ENCODE measurements at places on chromosomes 1 and 21.
A peak's percentile ranks its signal among the peaks of the same experiment; 100 is the strongest.

DNA sequence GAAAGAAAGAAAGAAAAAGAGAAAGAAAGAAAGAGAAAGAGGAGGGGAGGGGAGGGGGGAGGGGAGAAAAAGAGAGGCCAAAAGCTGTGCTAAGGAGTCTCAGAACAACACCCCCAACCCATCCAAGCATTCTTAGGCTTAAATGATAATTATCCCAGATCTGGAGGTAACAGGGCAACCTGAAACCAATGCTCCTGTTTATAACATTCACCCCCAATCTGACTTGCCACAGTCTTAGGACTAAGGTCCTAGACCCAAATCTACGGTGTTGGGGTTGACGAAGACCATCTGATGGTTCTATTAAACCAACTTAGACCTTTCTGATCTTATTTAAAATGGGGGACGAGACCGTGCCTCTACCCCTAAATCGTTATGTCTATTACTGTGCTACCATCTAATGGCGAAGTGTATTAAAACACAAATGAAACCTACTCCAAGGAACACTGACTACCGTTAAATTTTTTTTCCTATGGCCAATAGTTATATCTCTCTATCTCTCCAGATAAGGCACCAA lies 119.3 kb upstream of the CDC42BPA start:
- no peak for DNase-seq

GRCh38 chr1:10866321-10867093 lies 70.1 kb upstream of the CASZ1 start:
- no peak for DNase-seq

- DNase-seq = no peak
Observed at GRCh38 chr1:154529308-154529707, 27.1 kb upstream of the SHE start.

GRCh38 chr1:70897273-70897672 lies 150.3 kb downstream of the PTGER3 start:
- no peak for DNase-seq

DNA sequence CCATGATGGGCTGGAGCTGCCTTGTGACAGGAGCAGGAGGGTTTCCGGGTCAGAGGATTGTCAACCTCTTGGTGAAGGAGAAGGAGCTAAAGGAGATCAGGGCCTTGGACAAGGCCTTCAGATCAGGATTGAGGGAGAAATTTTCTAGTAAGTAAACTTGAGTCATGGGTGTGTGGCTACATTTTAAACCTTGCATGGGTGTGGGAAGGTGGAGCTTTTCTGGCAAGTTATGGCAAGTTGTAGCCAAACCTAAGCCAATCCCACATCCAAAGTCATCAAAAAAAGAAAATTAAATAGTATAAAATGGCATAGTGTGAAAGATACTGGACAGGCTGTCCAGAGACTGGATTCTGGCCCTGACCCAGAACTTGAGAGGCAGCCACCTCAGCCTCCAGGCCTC lies 39.8 kb upstream of the HSD3B1 start:
- no peak for DNase-seq

GRCh38 chr1:203276408-203276807 lies 28.9 kb upstream of the BTG2 start:
- no peak for DNase-seq

GRCh38 chr1:55593298-55593697 lies 378.1 kb upstream of the USP24 start:
- DNase-seq = no peak

DNA sequence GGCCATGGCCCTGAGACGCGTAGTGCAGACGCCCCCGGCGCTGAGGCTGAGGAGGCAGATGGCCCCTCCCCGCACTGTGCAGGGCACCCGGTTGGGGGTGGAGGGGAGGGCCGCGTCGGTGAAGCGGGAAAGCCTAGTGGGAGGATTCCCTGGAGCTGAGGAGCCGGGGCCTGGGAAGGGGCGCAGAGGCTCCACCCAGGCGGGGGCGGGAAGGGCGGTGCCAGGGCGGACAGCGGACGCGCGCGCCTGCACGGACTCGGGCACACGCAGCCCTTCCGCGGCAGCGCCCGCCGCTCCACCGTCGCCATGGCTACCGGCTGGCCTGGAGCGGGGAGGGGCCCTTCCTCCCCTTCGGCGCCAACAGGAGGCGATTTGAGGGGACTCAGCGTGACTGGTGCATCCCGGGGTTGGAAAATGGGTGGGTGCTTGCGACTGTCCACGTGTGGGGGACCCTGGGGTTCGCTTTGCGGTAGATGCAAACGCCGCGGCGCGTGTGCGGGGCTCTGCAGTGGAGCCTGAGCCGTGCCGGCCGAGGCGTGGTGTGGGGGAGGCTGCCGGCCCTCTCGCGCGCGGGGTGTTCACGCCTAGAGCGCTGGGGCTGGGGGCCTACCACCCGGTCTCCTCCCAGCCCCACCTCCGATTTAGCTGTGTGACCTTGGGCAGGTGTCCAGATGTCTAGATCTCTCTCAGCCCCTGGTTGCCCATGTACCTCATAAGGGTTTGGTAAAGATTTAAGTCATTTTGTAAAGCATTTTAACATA lies 35.1 kb downstream of the PTPRF start:
- peak; percentile 86 for DNase-seq

DNA sequence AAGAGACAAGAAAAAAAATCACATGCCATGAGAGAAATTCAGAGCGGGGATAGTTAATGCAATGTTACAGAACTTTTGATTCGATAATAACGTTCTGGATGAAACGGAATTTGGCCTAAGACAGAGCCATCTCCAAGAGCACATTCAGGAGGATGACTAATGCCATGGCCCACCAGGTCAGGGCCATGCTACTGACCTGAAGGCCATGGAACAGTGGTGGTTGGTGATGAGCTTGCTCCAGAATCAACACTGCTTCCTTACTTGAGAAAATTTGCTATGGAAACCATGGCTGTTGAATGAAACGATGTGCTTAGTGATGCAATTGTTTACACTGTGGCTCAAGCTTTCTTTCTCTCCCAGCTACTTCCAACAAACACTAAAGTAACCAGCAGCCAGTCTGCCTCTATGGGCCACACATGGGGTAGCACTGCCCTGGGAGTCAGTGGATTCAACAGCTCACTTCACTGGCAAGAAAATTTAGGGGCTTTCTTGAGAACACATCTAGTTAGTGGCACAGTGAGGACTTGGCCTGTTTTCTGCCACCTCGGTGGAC lies 299.1 kb downstream of the PCP4 start:
- DNase-seq = no peak

GRCh38 chr1:220222939-220223338 lies 49.3 kb downstream of the RAB3GAP2 start:
- DNase-seq = no peak

GRCh38 chr1:172588296-172589291 lies 55.6 kb downstream of the SUCO start:
- DNase-seq = no peak

GRCh38 chr1:181104790-181105133 lies 16.3 kb downstream of the IER5 start:
- DNase-seq = no peak

GRCh38 chr1:180907313-180908055 lies 5.2 kb upstream of the KIAA1614 start:
- no peak for DNase-seq

- DNase-seq = no peak
Observed at GRCh38 chr1:201059401-201059800, 35.9 kb upstream of the KIF21B start.

DNA sequence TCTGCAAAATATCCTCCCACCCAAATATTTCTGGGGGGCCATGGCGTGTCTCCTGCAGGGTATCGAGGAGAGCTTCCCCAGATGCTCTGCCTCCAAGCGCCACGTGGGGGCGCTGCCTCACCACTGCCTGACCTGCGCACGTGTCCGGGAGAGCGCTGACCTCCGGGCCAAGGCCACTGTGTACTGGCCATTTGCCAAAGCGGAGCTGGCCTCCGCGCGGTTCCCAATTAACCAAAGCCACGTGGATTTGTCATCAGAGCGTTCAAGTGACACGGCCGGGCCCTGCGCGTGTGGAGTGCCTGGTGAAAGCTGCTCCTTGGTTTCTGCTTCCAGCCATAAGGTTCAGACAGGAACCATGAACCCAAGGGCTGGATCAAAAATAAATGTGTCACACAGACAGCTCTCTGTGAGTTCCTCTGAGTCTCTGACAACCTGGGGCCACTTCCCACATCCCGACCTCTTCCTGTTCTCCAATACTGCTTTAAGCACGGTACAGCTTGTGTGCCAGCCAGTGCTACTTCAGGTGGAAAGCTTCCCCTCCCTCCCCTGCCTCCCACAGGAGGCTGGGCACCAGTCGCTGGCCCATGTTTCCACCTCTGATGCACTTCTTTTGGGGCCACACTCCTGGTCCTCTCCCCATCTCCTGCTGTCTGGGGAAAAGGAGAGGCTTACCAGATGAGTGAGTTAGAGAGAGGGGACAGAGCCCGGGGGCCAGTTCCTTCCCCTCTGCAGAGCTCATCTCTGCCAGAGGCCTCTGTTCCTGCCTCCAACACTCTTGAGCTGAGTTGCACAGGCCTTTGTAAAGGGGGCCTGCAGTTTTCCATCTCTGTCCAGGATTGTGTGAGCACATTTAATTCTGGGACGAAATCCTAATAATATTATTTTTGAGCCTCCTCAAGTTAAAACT lies 26.1 kb downstream of the ZP4 start:
- peak; percentile 81 for DNase-seq

DNA sequence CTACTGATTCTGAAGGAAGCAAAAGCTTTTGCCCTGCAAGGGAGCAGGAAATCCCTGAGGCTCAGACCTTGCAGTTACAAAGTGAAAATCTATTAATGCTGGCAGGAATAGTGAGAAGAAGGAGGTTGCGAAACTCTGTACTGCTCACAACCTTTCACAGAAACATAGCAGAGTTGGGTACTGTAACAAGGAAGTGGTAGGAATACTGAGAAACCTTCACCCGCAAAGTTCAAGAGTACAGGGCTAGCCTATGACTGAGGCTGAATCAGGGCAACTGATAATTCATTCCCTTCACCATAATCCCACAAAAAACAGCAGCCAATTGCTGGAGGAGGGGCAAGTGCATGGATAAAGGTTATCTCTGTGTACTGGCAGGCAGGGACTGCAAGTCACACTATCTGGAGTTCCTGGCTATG lies 23.9 kb upstream of the KCTD3 start:
- DNase-seq = no peak

- no peak for DNase-seq
Observed at GRCh38 chr21:21713651-21714180, 715.5 kb downstream of the NCAM2 start.

GRCh38 chr1:203180611-203181330 lies 5.1 kb upstream of the MYBPH start:
- no peak for DNase-seq

- no peak for DNase-seq
Observed at GRCh38 chr21:32463367-32463766, 50.9 kb downstream of the EVA1C start.

DNA sequence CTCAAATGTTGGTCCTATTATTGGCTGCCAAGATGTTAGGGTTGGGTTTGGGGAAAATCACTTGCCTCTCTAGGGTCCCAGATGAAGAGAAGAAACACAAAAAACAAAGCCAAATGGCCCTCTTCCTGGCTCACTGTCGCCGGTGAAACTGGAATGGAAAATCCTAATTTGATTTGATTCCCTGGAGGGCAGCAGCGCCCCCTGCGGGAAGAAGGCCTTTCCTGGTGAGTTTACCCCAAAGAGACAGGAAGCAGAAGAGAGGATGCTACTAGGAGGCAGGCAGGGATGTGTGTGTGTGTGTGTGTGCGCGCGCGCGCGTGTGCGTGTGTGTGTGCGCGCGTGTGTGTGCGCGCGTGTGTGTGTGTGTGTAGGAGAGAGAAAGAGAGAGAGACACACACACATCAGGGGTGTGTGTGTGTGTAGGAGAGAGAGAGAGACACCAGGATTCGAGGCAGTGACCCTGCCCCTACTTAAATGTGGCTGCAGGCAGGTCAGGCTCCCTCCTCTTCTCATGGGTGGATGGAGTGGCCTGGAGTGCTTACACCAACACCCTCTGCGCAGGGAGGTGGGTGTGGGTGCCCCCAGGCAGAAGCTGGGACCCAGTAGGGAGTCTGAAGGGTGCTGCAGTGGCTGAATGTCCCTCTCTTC lies 3.1 kb upstream of the SELENON start:
- no peak for DNase-seq

GRCh38 chr1:15816674-15817073 lies 9.2 kb upstream of the UQCRHL start:
- no peak for DNase-seq

DNA sequence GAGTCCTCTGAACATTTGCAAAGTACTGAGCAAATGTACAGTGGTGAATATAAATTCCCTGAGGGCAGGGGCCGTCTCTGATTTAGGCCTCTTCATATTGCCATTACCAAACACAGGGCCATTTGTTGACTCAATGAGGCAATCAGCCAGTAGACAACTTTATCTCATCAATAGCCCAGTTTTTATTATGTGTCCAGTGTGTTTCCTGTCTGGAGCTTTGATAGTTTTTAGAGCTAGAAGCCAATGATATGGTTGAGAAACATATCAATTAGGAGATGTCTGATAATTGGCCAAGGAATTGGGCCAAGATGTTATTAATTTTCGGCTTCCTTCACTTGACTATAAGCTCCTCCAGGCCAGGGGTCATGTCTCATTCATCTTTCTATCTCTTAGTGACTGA lies 163.0 kb downstream of the ROR1 start:
- DNase-seq = no peak

DNA sequence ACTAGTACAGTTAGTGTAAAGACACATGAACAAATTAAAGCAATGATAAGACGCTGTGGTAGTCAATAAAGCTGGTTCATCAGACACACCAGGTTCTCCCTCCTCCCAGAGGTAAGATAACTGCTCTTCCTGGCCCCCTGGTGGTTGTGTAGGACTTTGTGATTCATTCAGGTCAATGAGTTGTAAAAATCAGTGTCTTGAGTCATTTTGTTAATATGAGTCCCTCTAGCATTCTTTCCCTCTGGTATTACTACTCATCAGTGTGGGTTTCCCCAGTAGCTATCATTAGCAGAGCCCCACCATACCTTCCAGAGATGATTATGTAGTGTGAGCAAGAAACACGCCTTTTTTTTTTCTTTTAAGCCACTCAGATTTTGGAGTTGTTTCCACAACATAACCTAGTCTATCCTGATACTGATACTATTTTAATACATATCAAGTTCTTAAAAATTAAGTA lies 3.6 kb upstream of the SETDB1 start:
- peak; percentile 66 for DNase-seq

- DNase-seq = no peak
Observed at GRCh38 chr1:46717654-46718053, 1.3 kb downstream of the EFCAB14 start.

Data from left forelimb (tissue), 1 donor.